ENCODE measurements at places on chromosomes 6 and 20.

GRCh38 chr20:10928841-10929421 is 255.1 kb upstream of the JAG1 start:
- DNase-seq = no peak

GRCh38 chr6:88910922-88911778 is 52.3 kb downstream of the RNGTT start:
- DNase-seq = no peak

- no peak for DNase-seq
Observed at GRCh38 chr6:17448165-17448564, 54.8 kb downstream of the CAP2 start.

DNA sequence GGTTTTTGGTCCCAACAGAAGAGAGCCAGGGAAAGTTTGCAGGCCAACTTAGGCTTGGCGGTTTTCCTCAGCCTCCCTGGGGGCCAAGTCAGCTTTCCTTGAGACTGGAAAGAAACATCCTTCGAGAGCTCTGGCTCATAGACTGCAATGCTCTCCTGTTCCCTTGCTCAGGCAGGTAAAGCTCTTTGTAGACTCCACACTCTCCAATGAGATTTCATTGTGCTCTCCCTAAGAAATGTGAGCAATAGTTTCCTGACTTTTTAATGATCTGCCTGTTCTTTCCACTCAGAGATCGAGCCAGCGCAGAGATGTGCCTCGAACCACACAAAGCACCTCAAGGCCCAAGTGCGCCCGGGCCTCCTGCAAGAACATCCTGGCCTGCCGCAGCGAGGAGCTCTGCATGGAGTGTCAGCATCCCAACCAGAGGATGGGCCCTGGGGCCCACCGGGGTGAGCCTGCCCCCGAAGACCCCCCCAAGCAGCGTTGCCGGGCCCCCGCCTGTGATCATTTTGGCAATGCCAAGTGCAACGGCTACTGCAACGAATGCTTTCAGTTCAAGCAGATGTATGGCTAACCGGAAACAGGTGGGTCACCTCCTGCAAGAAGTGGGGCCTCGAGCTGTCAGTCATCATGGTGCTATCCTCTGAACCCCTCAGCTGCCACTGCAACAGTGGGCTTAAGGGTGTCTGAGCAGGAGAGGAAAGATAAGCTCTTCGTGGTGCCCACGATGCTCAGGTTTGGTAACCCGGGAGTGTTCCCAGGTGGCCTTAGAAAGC is 13.9 kb downstream of the TNFAIP3 start:
- DNase-seq = no peak

DNA sequence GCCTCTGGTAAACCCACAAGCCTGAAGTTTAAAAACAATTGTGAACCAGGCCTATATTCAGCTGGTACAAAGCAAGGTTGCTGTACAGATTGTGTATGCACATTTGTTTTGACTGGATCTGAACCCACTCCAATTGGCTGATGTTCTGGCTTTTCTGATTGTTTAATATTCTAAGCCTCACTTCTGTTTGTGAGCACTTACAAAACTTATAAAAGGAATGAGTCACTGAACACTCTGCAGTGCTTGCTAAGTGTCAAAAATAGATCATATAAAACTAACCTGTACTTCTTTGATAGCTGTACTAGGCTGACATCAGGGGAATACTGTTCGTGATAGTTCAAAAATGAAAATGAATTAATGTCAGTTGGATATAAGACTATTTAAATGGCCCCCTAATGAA is 12.1 kb downstream of the COL21A1 start:
- DNase-seq = no peak

DNA sequence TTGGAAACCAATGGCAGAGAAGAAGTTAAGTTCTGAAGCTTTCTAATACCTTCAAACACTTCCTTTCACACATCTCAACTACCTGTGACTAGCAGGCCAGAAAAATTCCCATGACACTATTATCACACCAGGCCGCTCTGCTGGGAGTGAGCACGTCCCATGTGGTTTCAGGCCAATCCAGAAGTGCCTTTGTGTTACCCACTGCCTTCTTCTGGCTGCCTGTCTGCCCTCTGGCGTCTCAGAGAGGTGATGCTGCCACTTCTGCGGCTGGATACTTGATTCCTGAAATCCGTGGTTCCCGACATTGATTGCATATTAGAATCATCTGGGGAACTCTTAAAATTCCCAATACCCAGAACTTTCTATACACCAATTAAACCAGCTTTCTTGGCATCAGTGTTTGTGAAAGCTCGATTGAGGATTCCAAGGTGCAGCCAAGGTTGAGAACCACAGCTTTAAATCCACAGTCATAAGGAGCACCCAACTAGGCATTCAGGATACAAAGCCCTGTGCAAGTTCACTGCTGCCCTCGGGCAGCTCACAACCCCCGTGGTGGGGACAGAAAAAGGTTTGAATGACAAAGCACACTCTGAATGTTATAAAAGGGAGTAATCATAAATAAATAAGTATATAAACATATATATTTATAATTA is 65.6 kb downstream of the STMND1 start:
- no peak for DNase-seq

DNA sequence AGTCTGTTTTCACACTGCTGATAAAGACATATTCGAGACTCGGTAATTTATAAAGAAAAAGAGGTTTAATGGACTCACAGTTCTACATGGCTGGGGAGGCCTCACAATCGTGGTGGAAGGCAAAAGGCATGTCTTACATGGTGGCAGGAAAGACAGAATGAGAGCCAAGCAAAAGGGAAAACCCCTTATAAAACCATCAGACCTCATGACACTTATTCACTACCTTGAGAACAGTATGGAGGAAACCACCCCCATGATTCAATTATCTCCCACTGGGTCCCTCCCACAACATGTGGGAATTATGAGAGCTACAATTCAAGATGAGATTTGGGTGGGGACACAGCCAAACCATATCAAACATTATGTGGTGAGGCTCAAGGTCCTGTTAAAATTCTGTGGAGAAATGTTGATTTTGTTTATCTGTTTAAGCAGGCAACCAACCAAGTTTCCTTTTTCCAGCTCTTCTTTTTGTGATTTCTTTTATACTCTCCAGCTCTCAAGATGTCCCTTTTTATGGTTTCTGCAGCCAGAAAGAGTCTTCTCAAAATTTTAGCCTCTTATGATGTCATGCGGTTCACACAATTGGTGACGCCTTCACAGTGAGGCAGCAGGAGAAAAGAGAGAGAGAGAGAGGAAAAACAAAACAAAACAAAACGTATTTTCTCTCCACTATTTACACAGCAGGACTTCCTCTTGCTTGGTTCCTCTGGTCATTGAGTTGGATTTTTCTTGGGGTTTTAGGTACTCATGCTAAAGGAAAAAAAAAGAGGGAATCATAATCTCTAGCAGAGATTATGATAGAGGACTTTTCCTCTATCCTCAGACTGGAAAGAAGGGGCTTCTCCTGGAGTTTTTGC is 18.0 kb downstream of the AIG1 start:
- no peak for DNase-seq

DNA sequence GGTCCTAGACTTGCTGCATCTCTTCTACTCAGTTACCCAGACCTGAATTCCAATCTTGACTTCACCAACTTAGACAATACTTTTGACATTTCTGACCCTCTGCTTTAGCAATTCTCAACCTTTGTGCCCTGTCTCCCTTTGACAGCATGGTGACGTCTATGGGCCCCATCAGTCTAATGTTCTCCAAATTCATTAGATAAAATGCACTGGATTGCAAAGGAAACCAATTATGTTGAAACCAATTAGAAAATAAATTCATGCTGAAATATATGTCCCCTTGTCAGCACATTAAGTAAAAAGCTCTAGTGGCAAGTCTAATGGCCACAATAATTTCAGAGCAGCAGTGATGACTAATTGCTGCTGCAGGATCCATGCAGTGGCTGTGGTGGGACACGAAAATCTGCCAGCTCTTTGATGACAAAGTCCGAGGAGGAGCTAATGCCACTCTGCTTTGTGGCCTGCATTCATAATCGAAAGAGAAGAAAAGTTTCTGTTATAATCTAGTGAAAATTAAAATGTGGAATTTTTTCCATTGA is 64.0 kb downstream of the BFSP1 start:
- no peak for DNase-seq

DNA sequence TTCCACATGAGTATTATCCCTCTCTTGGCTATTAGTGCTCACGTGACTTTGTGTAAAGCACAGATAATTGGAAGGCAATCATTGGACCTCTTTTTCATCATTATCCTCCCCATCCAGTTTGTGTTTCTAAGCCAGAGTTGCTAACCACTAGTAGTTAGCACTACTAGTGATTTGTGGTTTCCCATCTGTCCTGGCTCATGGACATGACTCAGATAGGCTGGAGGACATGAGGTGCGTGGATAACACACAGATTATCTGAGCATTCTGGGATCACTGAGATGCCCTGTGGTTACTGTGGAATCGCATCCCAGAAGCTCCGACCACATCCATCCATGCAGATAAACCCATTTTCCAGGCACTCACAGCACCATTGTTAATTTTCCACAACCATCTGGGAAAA is 123.8 kb upstream of the NAA20 start:
- DNase-seq = no peak

GRCh38 chr6:39037082-39037508 is 11.5 kb upstream of the GLP1R start:
- DNase-seq = no peak

DNA sequence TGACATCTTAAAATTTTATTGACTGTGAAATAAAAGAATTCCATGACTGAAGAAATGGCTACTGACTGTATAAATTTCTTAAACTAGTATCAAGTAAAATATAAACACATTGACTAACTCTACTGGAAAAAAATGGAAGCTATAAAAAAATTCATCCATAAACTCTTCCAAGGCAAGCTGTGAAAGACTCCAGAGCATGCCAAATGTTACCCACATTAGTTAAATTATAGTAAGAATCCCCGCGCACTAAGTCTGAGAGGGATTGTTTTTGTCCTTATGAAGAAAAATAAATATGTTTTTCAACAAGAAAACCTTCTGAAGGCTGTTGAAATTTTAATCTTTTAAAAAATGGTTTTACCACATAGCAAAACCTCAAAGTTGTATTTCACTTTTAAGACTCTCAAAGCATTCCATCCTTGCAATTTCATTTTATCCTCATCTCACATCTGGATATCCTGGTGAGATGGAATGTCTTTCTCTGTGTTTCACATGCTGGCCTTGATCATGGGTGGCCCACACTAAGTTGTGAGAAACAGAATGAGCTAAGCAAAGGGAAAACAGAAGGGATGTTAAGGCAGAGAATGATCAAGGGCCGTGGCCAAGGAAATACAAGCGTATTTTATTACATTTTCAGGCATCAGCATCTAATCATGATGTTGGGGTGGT is 732.5 kb downstream of the KIF16B start:
- no peak for DNase-seq

DNA sequence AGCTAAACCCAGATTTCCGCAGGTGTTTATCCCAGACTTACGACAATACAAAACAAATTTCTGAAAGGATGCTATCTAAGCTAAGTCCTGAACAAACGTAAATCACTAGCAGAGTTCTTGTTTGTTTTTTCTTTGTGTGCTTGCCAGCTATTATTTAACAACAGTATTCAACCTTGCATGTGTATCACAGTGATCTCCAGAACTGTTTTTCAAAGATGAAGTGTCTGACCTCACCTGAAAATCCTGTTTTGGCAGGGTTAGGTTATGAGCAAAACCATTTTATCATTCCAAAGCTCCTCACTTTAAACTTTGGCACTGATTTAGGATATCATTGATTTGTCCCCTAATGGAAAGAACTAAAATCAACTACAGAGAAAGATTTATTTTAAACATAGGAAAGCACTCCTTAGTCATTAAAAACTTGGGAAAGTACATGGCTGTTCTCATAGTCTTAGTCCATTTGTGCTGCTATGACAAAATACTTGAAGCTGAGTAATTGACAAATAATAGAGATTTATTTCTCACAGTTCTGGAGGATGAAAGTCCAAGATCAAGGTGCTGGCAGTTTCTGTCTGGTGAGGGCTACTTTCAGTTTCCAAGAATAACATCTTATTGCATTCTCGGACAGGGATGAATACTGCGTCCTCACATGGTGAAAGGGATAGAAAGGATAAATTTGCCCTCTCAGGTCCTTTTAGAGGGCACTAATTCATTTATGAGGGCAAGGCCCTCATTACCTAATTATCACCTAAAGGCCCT is 20.8 kb upstream of the BMP5 start:
- no peak for DNase-seq

DNA sequence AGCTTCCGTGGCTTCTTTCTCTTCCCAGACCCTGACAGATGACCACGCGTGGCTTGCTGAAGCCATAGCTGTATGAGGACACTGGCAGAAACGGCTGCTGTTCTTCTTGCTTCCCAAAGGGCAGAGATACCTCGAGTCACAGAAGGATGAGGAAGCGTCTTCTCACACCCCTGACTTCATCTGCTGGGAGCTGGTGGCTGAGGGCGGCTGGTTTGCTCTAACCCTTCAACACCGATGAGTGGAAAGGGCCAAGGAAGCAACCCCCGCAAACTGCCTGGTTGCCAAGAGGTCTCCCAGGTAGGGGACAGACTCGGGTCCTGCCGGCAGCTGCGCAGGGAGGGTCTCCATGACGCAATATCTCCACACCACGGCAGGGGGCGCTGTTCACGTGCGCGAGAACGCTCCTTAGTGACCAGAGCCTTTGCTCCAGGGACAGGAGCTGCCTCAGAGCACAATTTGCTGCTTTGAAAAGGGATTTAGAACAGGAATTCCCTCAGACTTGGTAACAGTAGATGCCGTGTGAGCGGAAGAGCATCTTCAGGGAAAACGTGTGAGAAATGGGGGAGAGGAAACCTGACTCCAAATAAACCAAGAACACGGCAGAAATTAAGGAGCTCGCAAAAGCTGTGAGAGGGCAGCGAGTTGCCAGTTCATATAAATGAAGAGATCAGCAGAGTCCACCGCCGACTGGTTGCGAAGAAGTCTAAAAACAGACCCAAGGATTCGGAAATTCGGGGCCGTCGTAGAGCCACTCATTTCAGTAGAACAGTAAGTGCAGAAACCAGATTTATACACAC is 80.2 kb downstream of the ERMARD start:
- peak; percentile 80 for DNase-seq

DNA sequence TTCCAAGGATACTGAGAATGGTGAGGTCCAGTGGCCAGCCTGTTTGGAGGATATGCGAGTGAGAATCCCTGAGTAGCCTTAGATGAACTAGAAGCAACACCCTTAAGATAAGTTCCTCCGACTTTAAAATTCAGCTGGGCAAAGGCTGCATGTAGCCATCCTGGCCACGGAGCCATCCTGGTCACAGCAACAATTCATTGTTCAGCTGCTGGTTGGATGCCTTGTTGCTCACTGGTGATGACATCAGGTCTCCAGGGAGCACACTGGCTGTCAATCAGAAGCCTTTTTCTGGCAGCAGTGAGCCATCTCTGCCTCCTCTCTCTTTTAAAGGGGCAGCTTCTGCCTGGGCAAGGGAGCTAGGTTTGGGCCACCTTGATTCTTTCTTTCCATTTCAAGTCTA is 22.4 kb upstream of the RIMS4 start:
- no peak for DNase-seq

DNA sequence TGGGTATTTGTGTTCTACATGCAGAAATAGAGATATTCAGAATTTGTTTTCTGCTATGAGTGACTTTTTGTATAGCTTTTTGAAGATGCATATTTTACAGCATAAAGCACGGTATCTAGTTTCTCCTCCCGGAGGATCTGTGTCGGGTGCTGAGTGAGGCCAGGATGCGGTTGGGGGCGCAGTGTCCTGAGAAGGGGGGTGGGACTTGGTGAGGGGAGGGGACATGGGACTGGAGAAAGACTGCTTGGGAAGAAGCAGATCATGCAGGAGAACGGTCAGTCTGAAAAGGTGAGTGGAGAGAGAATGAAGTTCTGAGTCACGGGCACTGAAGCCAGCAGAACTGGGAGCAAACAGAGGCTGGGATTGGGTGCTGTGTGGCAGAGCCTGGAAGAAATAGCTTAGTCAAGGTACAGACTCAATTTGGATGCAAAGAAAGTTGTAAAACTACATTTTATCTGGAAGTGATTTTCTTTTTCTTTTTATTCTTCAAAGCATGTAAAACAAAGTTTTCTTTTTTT is 44.0 kb downstream of the STX11 start:
- DNase-seq = no peak

Measured in stimulated activated CD4-positive, alpha-beta T cell treated with anti-CD3 and anti-CD28 coated beads, Interleukin-2, amount 100 ng/mL, for 48 hours (primary cell).